ENCODE measurements at places on chromosomes 3 and 15.

DNA sequence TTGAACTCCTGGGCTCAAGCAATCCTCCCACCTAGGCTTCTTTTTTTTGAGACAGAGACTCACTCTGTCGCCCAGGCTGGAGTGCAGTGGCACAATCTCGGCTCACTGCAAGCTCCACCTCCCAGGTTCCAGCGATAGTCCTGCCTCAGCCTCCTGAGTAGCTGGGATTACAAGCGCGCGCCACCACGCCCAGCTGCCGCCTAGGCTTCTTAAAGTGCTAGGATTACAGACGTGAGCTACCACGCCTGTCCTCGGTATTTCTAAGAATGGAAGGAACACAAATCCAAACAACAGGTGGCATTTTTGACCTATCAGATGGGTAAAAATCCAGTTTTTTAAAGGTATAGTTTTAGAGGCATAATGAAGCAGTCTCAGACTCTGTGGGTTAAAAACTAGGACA, 113.8 kb downstream of the ANP32A start:
- DNase-seq = no peak

DNA sequence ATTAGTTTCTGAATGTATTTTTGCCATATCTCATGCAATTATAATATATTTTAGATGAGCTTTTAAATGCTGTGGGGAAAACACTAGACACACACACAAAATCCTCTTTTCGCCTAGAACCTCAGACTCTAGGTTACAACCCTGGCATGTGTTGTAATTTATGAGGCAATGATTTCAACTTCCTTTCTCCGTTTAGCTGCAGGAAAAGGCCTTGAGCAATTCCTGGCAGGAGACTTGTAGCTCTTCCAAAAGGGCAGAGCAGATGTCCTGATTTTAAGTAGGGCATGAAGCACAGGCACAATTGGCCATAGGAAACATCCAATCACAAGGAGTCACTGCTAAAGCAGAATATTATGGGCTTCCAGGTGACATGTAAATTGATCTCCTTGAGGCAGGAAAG, 82.0 kb downstream of the GPR156 start:
- DNase-seq = no peak

GRCh38 chr3:116069024-116069423, 376.3 kb downstream of the LSAMP start:
- no peak for DNase-seq

- no peak for DNase-seq
These were observed 185.2 kb upstream of the TSC22D2 start for GRCh38 chr3:150222691-150223489.

- no peak for DNase-seq
These were observed 228.9 kb upstream of the NR2E3 start for GRCh38 chr15:71581398-71581930.

DNA sequence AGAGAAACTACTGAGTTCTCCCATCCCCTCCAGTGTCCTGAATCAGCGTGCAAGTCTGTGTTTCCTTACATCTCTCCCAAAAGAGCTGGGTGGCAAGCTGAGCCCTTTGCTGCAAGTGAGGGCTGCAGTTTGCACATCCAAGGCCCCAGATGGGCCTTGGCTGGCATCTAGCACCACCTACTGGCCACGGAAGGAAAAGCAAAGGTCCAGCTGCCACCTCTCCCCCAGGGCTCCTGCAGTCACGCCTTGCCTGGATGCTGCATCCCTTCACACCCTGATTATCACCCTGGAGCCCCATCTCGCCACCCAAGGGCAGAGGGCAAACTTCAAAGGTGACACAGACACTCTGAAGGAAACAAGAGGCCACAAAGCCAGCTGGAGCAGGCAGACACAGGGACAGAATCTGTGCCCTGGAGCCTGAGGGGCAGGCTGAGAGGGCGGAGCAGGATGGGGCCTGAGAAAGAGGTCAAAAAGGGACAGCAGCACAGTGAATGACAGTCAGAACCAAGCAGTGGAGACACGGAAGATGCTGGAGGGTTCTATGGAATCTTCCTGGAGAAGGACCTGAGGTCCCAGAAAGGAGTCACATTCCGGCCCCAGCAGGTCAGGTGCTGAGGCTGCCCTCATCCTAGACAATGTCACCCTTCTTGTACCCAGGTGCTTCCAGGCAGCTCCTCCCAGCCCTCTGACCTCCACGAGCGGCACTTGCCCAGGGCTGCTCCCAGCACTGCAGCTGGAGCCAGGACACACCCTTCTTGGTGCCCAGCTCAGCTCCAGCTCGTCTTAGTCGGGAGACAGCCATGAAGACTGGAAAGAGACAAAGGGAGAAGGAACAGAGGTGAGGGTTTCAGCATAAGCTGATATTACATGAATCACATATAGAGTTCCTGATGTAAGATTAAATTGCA, 18.3 kb upstream of the NTRK3 start:
- DNase-seq = peak; percentile 87

DNA sequence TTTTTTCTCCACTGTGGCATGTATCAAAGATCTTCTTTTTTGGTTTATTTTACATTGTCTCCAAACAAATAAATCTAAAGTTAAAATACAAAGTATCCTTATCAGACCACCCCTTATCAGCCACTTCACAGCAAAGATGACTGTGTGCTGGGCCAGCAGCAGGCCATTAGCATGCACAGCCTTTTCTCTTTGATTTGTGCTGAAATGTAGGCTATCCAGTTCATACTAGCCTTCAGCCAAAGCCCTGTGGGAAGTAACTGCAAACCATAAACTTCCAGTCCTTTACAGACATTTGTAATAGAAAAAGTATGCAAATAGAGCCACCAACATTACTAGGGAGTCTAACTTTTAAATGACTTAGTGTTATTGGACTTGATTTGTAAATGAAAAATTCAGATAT, 816.3 kb downstream of the FHIT start:
- no peak for DNase-seq

Data from HEK293T (cell line).